ENCODE measurements at places on chromosomes 12 and 14.

DNA sequence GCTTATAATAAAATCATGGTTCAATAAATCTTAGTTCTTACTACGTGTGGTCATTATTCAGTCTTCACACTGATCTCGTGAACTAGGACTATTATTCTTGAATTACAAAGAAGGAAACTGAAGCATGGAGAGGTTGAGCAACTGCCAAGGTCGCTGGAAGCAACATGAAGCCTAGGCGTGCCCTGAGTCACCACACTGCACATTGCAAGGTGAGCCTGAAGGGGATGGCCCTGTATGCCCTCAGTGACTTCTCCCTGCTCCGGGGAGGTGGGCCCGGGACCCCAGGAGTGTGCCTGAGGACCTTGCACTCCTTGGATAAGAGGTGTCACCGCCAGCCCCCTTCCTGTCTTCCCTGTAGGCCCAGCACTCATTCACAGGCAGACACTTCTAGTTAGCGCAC, 161.6 kb downstream of the CACNA1C start:
- DNase-seq = no peak

GRCh38 chr14:91228112-91229004, 16.1 kb downstream of the GPR68 start:
- no peak for DNase-seq

DNA sequence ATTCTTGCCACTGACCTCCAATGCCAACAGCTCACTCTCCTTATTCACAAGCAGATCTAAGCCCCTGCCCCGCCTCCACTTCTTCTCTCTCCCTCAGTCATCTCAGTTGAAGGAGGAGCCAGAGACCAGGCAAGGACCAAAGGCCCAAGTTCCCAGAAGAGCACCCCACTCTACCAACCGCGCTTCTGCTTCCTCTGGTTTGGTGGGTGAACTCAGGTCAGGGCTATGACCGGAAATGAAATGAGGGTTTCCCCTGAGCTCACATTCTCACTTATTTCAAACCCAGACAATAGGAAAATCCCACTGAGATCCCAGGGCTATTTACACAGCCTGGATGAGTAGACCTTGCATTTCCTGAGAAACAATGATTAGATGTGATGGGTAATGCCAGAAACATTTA, 9.9 kb downstream of the DPF3 start:
- no peak for DNase-seq

- DNase-seq = no peak
These were observed 27.8 kb upstream of the FAM222A start for GRCh38 chr12:109685574-109686447.

DNA sequence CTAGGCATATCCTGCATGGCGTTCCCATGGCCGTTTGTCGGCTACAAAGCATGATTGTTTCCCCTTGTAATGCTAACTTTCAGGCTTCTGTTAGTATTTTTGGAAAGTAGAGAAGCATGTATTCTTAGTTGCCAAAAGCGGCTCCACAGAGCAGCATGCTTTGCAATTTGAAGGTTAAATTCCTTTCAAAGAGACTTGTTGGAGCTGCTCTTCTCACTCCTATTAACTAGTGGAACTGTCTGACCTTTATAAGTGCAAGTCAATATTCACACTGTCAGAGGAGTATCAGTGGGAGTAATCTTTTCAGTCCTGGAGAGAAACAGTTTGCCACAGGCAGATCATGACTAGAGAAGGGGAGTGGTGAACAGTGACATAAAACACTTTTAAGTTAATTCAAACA, 656.1 kb upstream of the NOVA1 start:
- DNase-seq = no peak

DNA sequence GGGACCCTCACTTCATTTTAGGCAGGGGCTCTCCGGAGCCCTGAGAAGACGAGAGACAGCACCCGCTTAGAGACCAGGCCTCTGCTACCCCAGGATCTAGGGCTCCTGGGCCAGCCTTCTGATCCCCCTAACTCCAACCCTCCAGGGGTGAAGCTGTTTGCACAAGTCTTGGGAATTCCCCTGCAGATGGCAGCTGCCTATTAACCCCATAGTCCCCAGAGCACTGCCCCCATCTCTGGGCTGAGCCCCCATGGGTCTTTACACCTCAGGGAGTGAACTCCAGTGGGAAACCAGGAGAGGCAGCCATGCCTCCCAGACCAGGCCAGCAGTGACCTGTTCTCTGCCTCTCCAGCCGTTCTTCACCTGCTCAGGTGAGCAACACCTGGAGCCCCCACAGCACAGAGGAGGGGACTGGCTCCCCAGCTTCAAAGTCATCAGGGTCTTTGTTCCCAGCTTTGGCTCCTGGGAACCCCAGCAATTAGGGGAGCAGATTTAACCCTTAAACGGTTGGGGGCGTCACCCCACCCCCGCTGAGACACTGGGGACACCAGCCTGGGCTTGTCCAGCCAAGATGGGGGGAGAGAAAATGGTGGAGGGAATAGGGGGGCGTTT, 2.3 kb downstream of the WNT10B start:
- DNase-seq = no peak

DNA sequence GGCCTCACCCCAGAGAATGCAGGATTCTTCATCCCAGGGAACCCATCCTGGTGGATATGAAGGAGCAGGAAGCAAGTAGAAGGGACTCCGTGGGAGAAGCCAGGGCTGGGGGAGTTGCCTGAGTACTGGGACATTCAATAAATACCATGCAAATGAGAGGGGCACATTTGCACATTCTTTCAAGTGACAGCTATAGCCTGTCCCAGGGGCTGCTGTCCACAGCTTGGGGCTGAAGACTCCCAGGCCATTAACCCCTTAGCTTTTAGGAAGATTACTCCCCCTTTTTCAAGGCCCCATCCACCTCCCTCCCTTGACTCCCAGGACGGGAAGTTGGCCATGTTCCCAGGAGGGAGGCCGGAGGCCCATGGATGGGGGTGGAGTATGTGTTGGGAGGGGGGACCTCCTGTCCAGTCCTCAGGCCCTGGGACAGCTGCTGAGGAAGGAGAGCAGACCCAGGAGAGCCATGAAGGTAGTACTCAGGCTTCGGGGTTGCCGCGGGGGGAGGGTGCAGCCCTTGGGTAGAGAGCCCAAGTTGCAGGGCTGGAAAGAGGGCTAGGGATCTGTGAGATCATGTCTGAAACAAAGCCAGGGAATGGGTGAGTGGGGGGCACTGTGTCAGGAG, 974 bp upstream of the TNS2 start:
- DNase-seq = no peak

GRCh38 chr12:128316973-128317526, 50.1 kb downstream of the TMEM132C start:
- no peak for DNase-seq

DNA sequence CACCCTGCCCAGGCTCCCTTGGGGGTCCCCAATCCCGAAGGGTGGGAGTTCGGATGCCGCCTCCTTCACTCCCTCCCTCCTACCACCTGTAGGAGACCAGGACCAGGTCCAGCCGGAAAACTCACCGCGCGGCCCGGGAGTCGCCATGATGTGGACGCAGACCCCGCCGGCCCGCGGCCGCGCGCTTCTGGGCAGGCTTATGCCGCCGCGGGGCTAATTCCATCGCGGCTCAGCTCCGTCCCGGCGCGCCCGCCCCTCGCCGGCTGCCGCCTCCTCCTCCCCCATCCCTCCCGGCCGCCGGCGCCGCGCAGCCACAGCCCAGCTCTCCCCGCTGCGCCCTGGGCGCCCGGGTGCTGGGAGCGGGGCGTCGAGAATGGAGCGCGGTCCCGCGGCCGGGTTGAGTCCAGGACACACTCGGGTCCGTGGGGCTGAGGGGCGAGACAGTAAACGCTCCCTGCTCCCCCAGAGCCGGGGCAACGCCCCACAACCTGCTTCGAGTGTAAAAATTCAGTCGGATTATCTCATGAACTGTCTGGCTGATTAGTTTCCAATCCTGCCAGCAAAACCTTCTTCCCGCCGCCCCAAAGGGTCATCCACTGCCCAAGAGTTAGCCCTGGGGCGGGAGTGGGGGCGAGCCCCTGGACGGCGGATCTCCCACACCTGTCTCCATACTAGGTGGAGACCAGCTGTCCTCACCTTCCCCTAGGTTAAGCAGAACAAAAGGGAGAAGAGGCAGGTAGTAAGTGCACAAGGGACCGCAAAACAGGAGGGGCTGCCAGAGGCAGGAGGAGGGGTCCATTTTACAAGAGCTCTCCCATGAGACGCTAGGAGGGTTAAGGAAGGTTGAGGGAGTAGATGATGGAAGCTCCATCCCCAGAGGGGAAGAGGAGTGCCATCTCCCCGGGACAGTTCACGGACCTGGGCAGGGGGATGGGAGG, at the start of gene ANO2:
TSS of gene ANO2 (minus strand) at position 189 of the 938 bp plus-strand sequence. CDS start at position 147, 42 bp downstream.
- DNase-seq = peak; percentile 23

All from nucleus accumbens (tissue), 56 donors.